ENCODE measurements at places on chromosomes 16 and 17. TPM values are rescaled to one million over a fixed set of nuclear protein-coding genes. Genes with fewer than 3 reads are reported as not detected.

The MMP2 gene
- 106 TPM for total RNA-seq

The TMC5 gene
- 9.1 TPM for total RNA-seq

DNA sequence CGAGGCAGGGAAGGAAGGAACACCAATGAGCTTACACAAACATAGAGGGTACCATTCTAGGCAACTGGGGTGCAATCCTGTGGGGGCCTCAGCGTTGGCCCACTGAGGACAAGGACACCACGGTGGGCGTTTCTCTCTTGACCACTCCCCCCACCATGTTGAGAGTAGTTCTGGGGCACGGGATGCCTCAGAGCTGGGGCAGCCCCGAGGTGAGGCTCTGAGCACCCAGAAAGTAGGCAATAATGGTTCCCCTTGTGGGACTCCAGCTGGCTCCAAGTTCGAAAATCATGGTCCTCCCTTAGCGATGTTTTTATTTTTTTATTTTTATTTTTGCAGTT is 5.1 kb downstream of the PRSS21 start:
- H3K27ac ChIP-seq: no peak overlapping the region
- H3K4me3 ChIP-seq: no peak overlapping the region
- H3K27me3 ChIP-seq: peaks cover 12% of the 10 kb centered on the region
- H3K36me3 ChIP-seq: no peaks in the 10 kb centered on the region

DNA sequence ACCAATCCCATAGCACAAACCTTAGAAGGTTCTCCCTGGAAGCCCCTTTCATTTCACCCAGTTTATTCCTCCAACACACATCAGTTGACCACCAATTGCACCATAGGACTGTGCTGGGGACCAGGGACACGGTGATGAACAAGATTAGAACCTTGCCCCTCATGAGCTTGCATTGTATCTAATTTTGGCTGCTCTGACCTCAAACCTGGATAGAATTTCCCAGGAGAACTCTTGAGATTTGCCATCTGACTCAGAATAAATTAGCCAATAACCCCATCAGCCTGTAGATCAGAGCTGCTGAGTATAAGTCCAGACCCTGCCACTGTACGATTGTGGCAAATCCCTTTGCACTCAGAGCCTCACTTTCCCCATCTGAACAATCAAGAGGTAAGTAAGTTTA is 52.1 kb downstream of the CDH11 start:
- peaks cover 13% of the 10 kb centered on the region for H3K36me3 ChIP-seq
- H3K4me1 ChIP-seq: peaks cover 40% of the 10 kb centered on the region
- no peak overlapping the region for H3K4me3 ChIP-seq
- peaks cover 6% of the 10 kb centered on the region for H3K27me3 ChIP-seq

The TSPAN10 gene
- 1.4 TPM for total RNA-seq

DNA sequence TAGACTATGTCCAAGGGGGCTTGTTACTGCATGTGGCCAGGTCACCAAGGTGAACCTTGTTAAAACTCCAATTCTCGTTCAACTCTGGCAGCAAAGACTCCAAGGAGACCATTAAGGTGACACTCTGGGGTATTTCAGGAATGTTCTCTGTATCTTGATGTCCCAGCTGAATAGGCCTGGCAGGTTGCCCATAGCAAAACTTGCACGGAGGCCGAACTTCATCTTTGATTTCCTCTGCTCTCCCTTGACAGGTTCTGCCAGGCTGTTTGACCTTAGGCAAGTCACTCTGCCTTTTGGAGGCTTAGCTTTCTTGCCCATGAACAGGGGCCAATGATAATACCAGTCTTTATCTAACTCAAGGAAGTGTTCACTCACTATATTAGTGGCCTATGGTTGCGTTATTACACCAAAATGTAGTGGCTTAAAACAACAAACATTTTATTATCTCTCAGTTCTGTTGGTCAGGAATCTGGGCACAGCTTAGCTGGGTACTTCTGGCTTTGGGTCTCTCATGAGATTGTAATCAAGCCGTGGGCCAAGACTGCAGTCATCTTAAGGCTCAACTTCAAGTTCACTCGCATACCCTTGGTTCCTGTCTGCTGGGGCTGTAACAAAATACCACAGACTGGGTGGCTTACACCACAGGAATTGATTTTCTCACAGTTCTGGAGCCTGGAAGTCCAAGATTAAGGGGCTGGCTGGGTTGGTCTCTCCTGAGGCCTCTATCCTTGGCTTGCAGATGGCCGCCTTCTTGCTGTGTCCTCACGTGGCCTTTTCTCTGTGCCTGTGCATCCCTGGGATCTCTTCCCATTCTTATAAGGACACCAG is 168.5 kb downstream of the UTP18 start:
- no peak overlapping the region for H3K27ac ChIP-seq
- H3K4me3 ChIP-seq: no peak overlapping the region
- peaks cover 12% of the 10 kb centered on the region for H3K4me1 ChIP-seq
- no peak for DNase-seq
- H3K27me3 ChIP-seq: no peaks in the 10 kb centered on the region
- H3K36me3 ChIP-seq: no peaks in the 10 kb centered on the region

DNA sequence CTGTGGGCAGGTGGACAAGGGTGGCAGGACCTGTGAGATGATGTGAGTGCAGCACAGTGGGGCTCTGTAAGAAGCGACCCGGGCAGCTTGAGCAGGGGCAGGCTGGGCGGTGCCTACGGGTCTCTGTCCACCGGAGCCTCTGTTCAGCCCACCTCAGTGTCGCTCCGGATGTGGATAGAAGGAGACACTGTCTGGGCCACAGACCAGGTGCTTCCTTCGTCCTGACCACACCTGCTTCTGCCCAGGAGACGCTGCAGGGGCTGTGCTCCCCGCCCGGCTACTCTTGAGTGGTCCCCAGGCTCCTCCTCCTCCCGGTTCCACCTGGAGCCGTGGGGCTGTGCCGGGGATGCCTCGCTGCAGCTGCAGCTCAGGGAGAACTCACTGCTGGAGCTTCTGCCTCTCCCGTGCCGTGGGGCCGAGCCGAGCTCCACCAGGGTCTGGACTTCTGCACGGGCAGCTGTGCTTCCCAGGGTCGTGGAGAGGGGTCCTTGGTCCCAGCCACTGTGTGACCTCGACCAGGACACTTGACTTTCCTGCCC is 21.5 kb downstream of the METRNL start:
- peak overlapping the region; percentile 83 for H3K27ac ChIP-seq
- H3K27me3 ChIP-seq: peaks cover 2% of the 10 kb centered on the region
- DNase-seq: no peak
- no peaks in the 10 kb centered on the region for H3K36me3 ChIP-seq

DNA sequence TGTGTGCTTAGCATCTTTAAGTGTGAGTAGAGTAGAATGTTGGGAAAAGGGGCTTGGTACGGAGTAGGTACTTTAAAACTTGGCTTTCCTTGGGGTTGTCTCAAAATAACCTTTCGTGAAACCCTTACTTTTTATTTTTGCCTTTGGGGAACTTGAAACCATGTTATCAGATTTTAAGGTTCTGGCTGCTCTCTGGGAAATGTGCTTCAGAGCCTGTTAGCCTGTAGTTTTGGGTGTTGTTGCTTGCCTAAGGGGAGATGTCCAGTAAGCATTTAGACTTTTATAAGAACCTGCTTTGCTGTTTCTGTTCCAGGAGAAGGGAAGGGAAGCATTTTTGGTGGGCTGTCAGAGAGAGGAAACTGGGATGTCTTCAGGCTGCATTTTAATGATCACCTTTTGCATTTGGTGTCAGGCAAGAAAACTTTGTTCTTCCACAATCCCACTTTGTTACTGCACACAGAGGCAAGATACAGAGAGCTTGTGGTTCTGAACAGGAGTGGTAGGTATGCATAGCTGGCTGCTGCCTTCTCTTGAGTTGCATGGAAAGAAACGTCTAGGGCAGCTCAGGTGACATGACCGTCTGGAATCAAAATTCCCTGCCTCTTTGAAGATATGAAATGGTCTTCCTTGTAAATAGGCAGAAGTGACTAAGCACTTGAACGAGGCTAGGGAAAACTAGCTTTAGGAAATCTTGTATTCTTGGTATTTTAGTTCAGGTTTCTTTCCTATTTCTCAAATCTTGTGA is 1.7 kb downstream of the RABEP1 start:
- DNase-seq: no peak
- H3K27me3 ChIP-seq: peaks cover 3% of the 10 kb centered on the region
- H3K36me3 ChIP-seq: peaks cover 10% of the 10 kb centered on the region
- peak overlapping the region; percentile 90 for H3K4me3 ChIP-seq
- H3K27ac ChIP-seq: peak overlapping the region; percentile 27
- H3K4me1 ChIP-seq: peaks cover 28% of the 10 kb centered on the region

GRCh38 chr16:72715267-72715666 is 332.7 kb downstream of the ZFHX3 start:
- no peak overlapping the region for H3K4me3 ChIP-seq
- H3K36me3 ChIP-seq: peaks cover 39% of the 10 kb centered on the region
- no peak overlapping the region for H3K27ac ChIP-seq
- no peaks in the 10 kb centered on the region for H3K27me3 ChIP-seq
- H3K4me1 ChIP-seq: peaks cover 5% of the 10 kb centered on the region

DNA sequence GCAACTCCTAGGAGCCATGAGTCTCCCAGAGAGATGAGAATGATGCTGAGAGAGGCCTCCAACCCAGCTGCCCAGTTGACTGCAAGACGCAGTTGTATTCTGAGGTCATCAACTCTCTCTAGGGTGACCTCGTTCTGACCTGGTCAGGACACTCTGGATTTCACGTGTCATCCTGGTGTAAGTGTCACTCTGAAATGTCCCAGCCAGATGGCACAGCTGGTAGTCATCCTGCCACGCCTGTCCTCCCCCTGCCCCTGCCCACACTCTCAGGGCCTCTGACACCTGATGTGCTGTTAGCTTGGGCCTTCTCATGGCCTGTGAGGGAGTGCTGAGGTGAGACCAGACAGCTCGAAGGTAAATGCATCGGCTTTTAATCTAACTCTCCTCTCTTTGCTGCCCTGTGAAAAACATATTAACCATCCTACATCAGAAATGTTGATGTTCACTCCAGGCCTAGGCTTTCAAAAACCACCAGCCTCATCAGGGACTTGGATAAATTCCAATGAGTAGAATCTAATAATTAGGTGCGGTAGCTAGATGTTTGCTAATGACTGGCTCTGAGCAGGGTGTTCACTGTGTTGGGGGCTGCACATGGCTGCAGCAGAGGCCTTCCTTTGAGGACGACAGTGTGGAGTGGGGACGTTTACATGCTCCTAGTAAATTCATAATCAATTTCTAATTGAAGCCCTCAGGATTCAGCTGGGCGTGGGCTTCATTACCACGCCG is 13.8 kb downstream of the MLYCD start:
- no peaks in the 10 kb centered on the region for H3K27me3 ChIP-seq
- peaks cover 11% of the 10 kb centered on the region for H3K4me1 ChIP-seq
- H3K27ac ChIP-seq: peak overlapping the region; percentile 84
- peaks cover 37% of the 10 kb centered on the region for H3K36me3 ChIP-seq

DNA sequence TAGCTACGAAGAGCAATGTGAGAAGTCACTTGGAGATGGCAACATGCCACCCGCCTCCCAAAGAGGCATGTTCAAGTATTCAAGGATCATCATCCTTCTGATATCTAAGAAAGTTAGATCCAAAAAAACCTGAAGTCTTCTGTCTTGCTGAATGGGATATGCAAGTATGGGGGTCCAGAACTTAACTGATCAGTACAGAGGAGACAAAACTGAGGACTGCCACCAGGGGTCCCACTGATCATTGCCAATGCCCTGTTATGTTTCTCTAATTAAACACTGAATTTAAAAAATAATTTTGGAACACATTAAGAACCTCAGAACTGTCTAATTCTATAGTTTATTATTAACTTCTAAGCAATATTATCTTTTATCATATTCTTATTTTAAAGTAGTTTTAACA is 99.7 kb downstream of the CDH8 start:
- no peak for DNase-seq
- no peaks in the 10 kb centered on the region for H3K36me3 ChIP-seq
- H3K27ac ChIP-seq: no peak overlapping the region

- no peaks in the 10 kb centered on the region for H3K4me1 ChIP-seq
- H3K36me3 ChIP-seq: peaks cover 10% of the 10 kb centered on the region
- no peaks in the 10 kb centered on the region for H3K27me3 ChIP-seq
- no peak overlapping the region for H3K27ac ChIP-seq
These were observed 15.7 kb upstream of the SLC35B1 start for GRCh38 chr17:49723423-49723822.

DNA sequence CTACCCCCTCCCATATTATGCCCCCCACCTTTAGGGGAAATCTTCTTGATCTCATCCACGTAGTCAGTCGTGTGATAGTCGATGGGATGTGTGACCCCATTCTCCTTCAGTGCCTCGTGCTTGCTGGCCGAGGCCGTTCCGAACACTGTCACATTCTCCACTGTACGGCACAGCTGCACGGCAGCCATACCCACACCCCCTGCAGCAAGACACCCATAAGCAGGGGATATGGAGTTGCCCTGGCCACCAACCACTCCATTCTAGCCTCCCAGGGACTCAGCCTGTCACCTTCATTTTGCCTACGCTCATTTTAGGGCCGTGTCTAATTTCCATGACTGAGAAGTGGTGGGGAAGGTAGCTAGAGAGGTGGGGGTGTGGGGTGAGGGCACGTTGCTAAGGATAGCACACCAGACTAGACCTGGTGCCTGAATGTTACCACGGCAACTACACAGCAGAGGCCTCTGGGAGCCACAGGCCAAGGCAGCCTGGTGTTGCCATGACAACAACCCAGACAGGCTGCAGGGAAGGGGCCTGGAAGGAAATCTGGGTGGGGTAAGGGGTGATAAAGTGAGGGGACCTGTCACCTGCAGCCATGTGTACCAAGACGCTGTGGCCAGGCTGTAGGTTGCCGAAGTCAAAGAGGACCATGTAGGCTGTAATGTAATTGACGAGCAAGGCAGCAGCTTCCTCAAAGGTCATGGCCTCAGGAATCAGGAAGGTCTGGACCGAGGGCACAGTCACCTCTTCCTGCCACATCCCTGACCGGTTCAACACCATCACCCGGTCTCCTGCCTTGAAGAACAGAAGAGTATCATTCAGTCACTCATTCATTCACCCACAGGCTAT is 4.0 kb downstream of the VAT1 start:
- DNase-seq: no peak
- H3K36me3 ChIP-seq: peaks cover 11% of the 10 kb centered on the region
- peak overlapping the region; percentile 52 for H3K27ac ChIP-seq
- H3K4me3 ChIP-seq: peak overlapping the region; percentile 77

The SMTNL2 gene
- 25.5 TPM for total RNA-seq

The ICAM2 gene
- total RNA-seq: 1.2 TPM

- H3K36me3 ChIP-seq: no peaks in the 10 kb centered on the region
- peak overlapping the region; percentile 45 for H3K4me3 ChIP-seq
- no peaks in the 10 kb centered on the region for H3K4me1 ChIP-seq
These were observed 223.2 kb upstream of the FOXF1 start for GRCh38 chr16:86286991-86287663.

DNA sequence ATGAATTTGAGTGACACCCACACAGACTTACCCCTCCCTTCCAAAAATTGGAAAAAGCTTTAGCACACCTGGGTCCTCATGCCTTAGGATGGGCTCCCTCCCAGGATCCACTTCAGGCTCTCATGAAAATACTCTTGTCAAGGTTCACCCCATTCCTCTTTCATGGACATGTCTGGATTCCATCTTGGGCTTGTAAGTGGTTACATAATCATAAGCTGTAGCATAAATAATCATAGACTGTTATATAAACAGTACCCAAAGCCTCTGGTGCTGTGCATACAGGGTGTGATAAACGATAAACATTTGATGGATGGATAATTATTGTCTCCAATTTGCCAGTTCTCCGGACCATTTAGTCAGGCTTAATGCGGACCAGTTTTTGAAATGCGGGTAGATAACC is 53.7 kb upstream of the TEKT3 start:
- no peak for DNase-seq
- H3K4me3 ChIP-seq: no peak overlapping the region
- H3K27me3 ChIP-seq: peaks cover 4% of the 10 kb centered on the region
- no peaks in the 10 kb centered on the region for H3K36me3 ChIP-seq
- no peak overlapping the region for H3K27ac ChIP-seq
- peaks cover 6% of the 10 kb centered on the region for H3K4me1 ChIP-seq

GRCh38 chr17:13074026-13074425 is 56.2 kb upstream of the ELAC2 start:
- DNase-seq: no peak
- peaks cover 32% of the 10 kb centered on the region for H3K4me1 ChIP-seq
- H3K27me3 ChIP-seq: peaks cover 6% of the 10 kb centered on the region
- H3K4me3 ChIP-seq: no peak overlapping the region

The PRDM7 gene
- not detected for total RNA-seq
